Smooth muscle cell of trachea (primary cell): ENCODE measurements at places on chromosomes 3 and 15. TPM values are rescaled to one million over a fixed set of nuclear protein-coding genes. Genes with fewer than 3 reads are reported as not detected.

The PLA1A gene
- total RNA-seq: 0.33 TPM in 1 of 2 replicates, not detected in the other

The CYP1A1 gene
- 1.3 TPM in 1 of 2 replicates, not detected in the other for total RNA-seq

The TADA3 gene
- 94.1 and 101 TPM in 2 replicates for total RNA-seq

The CHSY1 gene
- 39.0 and 43.2 TPM in 2 replicates for total RNA-seq

The CRYGS gene
- 0.83 and 2.0 TPM in 2 replicates for total RNA-seq

The LSAMP gene
- total RNA-seq: 7.1 and 12.2 TPM in 2 replicates

The CDAN1 gene
- 10.0 and 14.1 TPM in 2 replicates for total RNA-seq

The NECTIN3 gene
- 73.0 and 75.8 TPM in 2 replicates for total RNA-seq

The SORD gene
- total RNA-seq: 12.4 and 16.6 TPM in 2 replicates

The ANKRD63 gene
- not detected in 2 replicates for total RNA-seq
